ENCODE measurements at places on chromosomes 4 and X.
A peak's percentile ranks its signal among the peaks of the same experiment; 100 is the strongest.

- no peak for DNase-seq
- H3K27me3 ChIP-seq = peaks cover 18% of the 10 kb centered on the region
- H3K4me3 ChIP-seq = no peak overlapping the region
- H3K27ac ChIP-seq = no peak overlapping the region
- H3K4me1 ChIP-seq = peaks cover 4% of the 10 kb centered on the region
Measured at GRCh38 chr4:94442251-94442650, 9.5 kb upstream of the PDLIM5 start.

- peaks cover 27% of the 10 kb centered on the region for H3K4me1 ChIP-seq
- H3K27me3 ChIP-seq = no peaks in the 10 kb centered on the region
- H3K27ac ChIP-seq = no peak overlapping the region
- DNase-seq = no peak
Measured at GRCh38 chr4:10164877-10165283, 48.3 kb upstream of the WDR1 start.

DNA sequence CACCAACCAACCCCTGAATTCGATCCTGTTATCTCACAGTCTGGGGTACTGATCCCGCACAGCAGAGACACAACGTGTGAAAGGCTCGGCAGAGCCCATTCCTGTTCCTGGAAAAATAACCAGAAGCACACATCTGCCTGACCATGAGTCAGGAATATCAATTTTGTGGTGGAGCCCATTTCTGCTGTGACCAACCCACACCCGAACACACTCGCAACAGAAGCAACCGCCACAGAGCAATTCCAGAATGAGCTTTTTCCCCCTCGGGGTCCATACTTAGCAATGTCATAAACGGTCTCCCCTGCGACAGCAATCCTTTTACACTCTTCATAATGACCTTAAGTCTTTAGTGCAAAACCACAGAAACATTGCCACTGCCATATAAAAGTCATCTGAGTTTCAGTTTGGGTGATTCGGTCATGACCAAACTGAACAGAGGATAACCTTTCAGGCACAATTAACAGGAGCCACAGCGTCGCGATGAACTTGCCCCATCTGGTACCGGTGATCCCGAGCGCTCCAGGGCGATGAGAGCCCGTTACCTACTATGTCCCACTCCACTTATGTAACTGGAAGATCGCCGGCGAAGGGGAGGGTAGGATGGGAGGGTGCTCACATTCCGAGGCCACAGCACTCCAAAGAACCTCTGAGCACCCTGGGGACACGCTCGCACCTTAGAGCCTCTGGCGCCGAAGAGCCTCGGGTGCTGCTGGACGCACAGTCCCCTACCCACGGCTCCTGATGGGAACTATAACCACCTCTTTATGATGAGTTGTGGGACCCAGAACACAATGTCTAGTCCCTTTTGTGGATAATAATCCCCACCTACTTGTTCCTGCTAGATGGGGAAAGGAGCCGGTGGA lies 1.1 kb downstream of the MECP2 start:
- no peaks in the 10 kb centered on the region for H3K27me3 ChIP-seq
- peak overlapping the region; percentile 95 for H3K27ac ChIP-seq
- peaks cover 38% of the 10 kb centered on the region for H3K4me1 ChIP-seq

GRCh38 chrX:13511241-13511943 lies 58.0 kb upstream of the EGFL6 start:
- no peak for DNase-seq
- peaks cover 1% of the 10 kb centered on the region for H3K4me1 ChIP-seq
- no peak overlapping the region for H3K27ac ChIP-seq
- no peak overlapping the region for H3K4me3 ChIP-seq
- no peaks in the 10 kb centered on the region for H3K36me3 ChIP-seq

- H3K4me3 ChIP-seq = no peak overlapping the region
- no peaks in the 10 kb centered on the region for H3K36me3 ChIP-seq
- no peaks in the 10 kb centered on the region for H3K4me1 ChIP-seq
- no peak for DNase-seq
Measured at GRCh38 chrX:139091066-139091465, 379.5 kb upstream of the FGF13 start.

DNA sequence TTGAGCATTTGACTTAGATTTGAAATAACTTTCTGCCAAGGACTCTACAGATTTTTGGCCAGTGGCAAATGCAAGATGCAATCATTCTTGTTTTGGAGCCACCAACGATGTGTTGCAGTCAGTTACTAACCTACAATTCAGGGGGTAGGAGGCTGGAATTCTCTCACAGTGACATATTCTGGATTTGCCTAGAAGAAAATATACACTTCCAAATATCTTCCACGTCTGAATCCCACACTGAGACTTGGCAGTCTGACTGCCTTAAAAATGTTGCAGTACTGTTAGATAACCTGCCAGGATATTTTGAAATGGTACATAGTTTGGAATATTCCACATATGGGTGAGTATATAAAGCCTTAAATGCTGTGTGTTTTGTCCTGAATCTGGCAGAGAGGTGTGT lies 27.6 kb upstream of the AGTR2 start:
- H3K36me3 ChIP-seq = no peaks in the 10 kb centered on the region
- no peaks in the 10 kb centered on the region for H3K4me1 ChIP-seq
- H3K4me3 ChIP-seq = no peak overlapping the region
- no peak for DNase-seq
- no peak overlapping the region for H3K27ac ChIP-seq

Measured in naive thymus-derived CD8-positive, alpha-beta T cell (primary cell).